Mucosa of descending colon (tissue), 3 donors: ENCODE measurements at places on chromosomes 1 and 21. TPM values are rescaled to one million over a fixed set of nuclear protein-coding genes. Genes with fewer than 3 reads are reported as not detected.
A peak's percentile ranks its signal among the peaks of the same experiment; 100 is the strongest.

Gene C2CD4D
- 0.61 TPM for total RNA-seq

Gene SPATA46
- total RNA-seq = not detected

Gene LIN9
- 4.4 TPM for total RNA-seq

Gene ITLN2
- total RNA-seq = not detected

DNA sequence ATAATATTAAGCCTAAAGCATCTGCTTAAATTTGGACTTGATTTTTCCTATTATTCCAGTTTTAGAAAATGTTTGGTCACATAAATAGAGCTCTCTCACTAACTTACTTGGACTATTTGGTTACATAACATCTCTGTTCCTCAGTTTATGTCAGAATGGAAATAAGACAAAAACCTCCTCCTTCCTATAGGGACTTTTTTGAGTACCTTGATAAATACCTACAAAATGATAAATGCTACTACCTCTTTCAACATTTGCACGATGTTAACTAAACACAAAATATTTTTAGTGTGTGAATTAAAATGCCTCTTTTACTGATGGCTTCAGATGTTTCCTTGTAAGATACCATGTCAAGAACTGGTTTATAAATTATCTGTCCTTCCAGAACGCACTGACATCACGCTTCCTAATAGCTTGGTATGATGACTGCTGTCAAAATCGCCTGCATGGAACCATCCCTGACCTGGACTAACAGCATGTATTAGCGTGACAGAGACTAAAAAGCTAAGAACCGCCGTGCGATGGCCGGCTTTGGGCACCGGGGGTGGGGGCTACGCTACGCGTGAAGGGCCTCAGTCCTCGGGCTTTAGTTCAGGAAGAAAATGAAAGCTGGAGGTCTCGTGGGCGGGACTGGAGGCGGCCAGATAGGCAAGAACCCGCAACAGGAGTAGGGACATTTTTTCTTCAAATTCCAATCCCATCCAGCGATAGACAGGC is 133.2 kb upstream of the BARHL2 start:
- peak; percentile 39 for DNase-seq

- DNase-seq = no peak
Measured at GRCh38 chr21:43018519-43018918, 44.2 kb downstream of the PKNOX1 start.

GRCh38 chr21:46248827-46249226 is 20.3 kb upstream of the LSS start:
- no peak for DNase-seq

DNA sequence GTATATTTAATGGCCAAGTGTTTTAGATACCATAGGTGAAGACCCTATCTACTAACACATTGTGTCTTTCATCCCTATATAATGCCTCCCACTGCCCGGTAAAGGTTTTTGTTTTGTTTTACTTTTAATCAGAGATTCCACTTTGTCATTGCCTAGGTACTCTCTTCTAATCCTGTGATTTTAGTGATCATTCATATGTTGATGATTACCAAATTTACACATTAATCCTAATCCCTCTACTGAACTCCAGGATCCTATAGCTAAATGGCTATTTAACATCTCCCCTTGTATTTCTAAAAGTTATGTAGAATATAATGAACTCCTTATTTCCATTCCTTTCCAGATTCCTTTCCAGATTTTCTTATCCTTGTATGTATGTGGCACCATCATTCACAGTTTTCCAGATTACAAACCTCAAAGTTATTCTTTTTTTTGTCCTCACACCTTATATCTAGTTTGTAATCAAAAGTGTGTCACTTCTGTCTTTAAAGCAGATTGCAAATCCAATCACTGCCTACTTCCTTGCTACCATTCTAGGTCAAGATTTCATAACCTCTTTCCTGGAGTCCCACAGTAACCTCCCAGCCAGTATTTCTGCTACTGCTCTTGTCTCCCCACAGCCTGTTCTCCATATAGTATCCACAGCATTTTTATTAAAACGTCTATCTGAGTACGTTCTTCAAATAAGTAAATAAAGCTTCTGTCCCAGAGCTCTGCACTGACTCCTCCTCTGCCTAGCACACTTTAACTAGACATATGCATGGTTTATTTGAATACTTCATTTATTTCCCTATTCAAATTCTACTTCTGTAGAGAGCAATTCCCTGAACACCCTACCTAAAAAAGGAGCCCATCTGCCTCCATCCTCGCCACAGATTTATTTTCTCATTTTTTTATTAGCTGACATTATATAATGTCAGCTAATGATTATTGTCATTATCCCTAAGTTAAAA is 157.8 kb downstream of the KCNT2 start:
- no peak for DNase-seq

DNA sequence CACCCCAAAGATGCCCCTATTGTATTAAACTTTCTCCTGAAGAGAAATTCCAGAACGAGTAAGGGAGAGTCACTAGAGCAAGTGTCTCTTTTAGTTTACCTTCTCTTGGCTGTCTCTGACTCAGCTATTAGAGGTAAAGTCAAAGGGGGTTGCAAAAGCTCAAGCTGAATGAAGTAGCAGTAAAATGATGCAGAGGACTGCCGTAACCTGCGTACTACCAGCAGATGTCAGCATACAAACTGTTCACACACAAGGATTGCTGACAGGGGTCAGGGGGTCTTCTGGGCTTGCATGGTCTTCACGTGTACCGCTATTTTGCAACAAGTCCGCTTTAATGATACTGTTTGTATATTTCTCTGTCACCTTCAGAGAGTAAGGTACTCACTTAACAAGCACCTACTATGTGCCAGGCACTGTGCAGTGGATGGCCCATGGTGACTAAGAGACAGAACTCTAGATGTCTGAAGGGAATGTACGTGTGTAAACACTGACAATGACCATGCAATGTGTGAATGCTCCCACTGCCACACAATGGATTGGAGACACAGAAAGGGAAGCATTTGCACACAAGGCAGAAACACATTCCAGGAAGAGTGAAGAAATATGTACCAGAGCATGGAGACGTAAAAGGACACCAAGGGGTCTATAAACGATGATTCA is 34.9 kb downstream of the CHML start:
- no peak for DNase-seq

DNA sequence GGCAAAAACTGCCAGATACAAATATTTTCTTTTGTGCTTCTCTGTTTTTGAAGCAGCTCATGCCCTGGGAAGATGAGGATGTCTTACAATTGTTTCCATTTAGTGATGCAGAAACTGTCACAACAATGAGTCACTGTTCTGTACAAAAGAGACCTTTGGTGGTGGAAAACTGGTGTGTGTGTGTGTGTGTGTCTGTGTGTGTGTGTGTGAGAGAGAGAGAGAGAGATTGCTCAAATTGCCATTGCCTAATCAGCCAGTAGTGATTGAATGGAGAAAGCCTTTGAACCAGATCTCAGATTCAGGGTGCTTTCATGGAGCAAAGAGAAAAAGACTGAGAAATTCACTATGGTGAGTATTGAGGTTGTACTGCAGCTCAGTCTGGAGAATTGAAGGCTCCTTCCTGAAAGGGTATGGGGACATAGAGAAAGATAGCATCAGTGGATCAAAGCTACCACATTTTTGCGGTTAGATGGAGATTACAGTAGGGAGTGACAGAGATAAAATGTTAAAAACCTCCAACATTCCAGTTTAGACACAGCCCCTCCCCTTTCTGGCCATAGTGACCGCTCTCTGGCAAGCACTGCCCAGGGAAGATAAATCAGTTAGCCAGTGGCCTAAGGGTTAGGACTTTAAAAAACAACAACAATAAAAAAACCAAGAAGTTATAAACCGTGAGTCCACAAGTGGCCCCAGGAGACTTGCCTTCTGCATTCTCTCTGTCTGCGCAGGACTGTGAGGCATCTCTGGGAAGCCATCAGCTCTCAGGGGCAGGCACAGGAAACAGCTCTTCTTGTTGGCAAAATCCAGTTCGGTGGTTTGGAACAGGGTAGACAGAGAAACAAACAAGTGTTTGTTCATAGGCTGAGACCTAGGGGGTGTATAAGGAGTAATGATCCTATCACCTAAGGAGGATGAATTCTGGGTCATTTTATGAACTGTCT is 406.5 kb downstream of the DUSP10 start:
- peak; percentile 40 for DNase-seq

- no peak for DNase-seq
Measured at GRCh38 chr1:2073382-2074230, 23.4 kb downstream of the PRKCZ start.
